T-cell (primary cell): ENCODE measurements at places on chromosomes 4 and X. TPM values are rescaled to one million over a fixed set of nuclear protein-coding genes. Genes with fewer than 3 reads are reported as not detected.
A peak's percentile ranks its signal among the peaks of the same experiment; 100 is the strongest.

DNA sequence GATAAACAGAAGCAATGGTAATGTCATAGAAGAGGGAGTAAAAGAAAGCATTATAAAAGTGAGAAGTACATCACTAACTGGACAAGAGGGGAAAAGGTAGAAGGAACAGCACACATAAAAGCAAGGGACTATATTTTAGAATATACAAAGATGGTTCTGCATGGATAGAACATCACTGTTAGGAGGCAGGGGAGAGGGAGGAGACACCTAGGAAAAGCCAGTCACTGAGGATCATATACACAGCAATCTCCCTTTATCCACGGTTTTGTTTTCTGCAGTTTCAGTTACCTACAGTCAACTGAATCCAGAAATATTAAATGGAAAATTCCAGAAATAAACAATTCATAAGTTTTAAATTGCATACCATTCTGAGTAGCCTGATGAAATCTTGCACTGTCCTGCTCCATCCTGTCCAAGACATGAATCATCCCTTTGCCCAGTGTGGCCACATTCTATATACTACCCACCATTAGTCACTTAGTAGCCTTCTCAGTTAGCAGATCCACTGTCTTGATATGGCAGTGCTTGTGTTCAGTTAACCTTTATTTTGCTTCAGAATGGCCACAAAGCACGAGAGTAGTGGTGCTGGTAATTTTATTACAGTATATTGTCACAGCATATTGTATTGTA is 74.2 kb downstream of the PPA2 start:
- H3K4me3 ChIP-seq: no peak overlapping the region
- no peaks in the 10 kb centered on the region for H3K27me3 ChIP-seq
- no peak for DNase-seq

- H3K4me3 ChIP-seq: no peak overlapping the region
- H3K27me3 ChIP-seq: peaks cover 2% of the 10 kb centered on the region
- DNase-seq: no peak
- no peaks in the 10 kb centered on the region for H3K4me1 ChIP-seq
These were observed 21.1 kb upstream of the MAP7D3 start for GRCh38 chrX:136272325-136272724.

DNA sequence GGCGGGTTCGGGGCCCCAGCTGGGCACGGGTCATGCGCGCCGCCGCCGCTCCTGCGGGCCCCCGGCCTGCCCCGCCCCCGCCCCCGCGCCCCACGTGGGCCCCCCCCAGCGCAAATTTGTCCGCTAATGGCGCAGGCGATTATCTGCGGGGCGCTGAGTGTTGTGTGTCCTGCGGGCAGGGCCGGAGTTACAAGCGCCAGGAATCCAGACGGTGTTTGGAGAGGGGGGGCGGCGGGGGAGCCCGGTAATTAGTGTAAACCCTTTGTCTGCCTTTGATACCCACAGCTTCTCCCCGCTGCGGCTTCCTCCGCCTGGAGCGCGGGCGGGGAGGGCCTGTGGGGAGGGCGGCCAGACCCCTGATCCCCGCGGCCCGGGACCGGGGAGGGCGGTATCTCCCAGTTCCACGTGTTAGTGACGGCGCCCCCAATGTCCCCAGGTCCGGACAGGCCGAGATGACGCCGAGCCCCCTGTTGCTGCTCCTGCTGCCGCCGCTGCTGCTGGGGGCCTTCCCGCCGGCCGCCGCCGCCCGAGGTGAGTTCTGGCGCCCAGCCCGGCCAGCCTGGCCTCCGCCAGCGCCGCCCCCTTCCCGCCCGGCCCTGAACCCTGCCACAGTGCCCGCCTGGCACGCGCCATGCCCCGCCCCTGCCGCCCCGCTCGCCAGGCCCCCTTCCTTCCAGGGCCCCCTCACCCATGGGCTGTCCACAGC is 761 bp downstream of the FGFRL1 start:
- H3K27ac ChIP-seq: no peak overlapping the region
- peaks cover 38% of the 10 kb centered on the region for H3K4me1 ChIP-seq
- H3K4me3 ChIP-seq: peak overlapping the region; percentile 55
- peaks cover 20% of the 10 kb centered on the region for H3K27me3 ChIP-seq
- H3K36me3 ChIP-seq: no peaks in the 10 kb centered on the region
- DNase-seq: peak; percentile 41

Gene CCNQ
- total RNA-seq: 25.5 TPM

Gene CT45A5
- total RNA-seq: not detected
